ENCODE measurements at places on chromosomes 11 and 22.

GRCh38 chr11:2791139-2791520 lies 91.3 kb upstream of the KCNQ1OT1 start:
- peak; percentile 31 for DNase-seq

- DNase-seq: peak; percentile 22
Observed at GRCh38 chr11:85827748-85828639, 17.1 kb upstream of the SYTL2 start.

DNA sequence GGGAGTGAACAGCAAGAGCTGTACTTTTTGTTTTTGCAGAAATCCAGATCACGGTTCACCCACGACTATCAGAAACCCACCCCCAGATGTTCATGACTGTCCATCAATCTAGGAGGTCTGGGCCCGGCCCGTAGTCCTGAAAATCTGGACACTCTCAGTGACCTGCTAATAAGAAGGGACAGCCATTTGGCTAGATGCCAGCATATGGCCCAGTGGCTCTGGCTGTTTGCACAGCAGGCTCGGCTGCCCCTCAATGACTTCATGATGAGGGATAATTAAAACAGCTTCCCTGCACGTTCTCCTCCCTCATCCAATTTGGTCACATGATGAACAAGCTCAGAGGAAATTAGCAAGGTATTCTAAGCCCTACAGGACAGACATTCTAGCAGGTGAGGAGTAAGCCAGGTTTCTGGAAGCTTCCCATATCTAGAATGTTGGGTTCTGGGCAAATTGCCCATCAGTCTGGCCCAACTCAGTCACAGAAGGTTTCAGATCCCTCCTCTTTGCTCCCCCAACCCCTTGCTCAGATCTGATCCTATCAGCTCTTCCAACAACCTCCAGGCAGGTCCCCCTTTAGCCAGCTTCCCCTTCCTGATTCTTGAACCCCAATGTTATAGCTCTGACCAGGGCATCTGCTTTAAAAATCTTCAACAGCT lies 397.3 kb downstream of the SHANK2 start:
- DNase-seq: no peak

DNA sequence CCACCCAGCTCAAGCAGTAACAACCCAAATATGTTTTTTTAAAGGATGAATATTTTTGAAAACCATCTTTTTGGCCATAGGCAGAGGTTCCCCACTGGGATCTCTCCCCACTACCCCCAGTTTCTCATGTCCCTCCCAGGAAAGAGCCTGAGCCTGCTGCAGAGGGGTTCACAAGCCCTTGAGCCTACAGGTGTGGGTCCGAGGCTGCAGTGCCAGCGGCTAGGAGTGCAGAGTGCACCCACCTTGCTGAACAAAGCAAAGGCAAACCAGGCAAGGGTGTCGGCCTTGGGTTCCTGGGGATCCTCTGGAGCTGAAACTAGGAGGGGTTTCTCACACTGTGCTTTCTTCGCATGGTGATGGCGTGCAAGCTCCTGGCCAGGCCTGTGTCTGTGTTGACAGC lies 35.0 kb downstream of the GNAZ start:
- DNase-seq: no peak

- DNase-seq: no peak
Observed at GRCh38 chr11:76685237-76685636, 14.7 kb upstream of the LRRC32 start.

GRCh38 chr11:71236836-71237475 lies 15.4 kb downstream of the SHANK2 start:
- DNase-seq: no peak

DNA sequence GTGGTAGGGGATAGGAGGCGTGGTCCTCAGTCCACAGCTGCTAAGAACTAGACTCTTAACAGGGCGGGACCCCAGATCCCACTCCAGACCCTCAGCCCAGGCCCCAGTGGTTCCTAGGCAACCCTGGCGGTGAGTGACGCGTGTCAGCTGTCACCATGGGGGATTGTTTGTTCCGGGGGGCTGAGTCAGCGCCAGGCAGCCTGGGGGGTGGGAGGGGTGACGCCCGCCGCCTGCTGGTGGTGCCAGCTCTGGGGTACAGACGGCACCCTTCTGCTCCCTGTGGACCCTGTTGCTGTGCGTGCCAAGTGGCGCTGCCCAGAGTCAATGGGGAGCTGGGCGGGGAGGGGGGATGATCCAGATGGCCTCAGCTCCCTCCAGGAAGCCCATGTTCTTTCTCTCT lies 2.5 kb downstream of the CNIH2 start:
- DNase-seq: no peak

DNA sequence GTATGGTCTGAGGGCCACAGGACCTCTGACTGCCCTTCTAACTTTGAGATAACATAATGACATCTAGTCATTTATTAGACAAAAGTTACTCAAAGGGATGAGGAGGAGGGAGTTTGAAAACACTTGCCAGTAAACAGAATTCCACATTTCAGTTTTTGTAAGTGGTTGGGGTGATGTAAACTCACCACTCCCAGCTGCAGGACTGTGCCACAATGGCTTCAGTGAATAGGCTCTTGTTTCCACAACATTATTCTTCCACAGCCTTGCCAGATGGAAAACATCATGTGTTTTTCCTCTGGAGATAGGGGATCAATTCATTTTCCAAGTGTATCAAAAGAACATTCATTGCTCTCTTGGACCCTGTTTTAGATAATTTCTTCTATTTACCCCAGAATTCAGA lies 147.2 kb upstream of the BDNF start:
- no peak for DNase-seq

DNA sequence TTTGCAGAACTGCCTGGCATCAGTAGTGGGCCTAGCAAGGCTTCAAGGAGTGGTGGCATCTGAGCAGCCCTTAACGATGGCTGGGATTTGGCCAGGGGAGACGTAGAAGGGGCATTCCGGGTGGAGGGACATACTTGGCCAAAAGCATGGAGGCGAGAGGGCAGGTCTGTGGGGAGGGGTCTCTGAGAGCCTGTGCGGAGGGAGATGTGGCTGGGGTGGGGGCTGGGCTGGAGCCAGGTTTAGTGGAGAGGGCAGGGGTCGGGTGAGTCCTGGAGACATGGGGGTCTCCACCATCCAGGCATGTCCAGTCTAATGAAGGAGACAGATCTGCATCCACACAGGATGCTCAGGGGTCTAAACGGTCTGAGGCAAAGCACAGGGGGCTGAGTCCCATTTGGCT lies 34.4 kb upstream of the WNT11 start:
- DNase-seq: no peak

DNA sequence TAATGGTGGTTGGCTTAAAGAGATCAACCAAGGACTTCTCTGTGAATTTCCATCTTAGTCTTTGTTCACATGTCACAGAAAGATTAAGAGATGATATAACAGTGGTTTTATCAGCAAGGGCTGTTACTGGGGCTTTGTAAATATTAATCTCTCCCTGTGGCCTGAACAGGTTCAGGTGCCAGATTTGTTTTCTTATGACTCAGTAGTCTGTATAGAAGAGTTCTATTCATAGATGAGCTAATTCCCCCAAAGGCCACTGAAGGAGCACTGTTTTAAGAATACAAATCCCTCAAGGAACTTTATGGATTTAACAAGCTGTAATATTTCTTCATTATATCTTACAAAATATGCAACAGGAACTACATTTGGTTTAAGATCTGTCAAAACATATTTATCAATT lies 50.4 kb downstream of the TCP11L1 start:
- no peak for DNase-seq

- peak; percentile 33 for DNase-seq
Observed at GRCh38 chr22:41445129-41446056, 1.2 kb downstream of the TOB2 start.

DNA sequence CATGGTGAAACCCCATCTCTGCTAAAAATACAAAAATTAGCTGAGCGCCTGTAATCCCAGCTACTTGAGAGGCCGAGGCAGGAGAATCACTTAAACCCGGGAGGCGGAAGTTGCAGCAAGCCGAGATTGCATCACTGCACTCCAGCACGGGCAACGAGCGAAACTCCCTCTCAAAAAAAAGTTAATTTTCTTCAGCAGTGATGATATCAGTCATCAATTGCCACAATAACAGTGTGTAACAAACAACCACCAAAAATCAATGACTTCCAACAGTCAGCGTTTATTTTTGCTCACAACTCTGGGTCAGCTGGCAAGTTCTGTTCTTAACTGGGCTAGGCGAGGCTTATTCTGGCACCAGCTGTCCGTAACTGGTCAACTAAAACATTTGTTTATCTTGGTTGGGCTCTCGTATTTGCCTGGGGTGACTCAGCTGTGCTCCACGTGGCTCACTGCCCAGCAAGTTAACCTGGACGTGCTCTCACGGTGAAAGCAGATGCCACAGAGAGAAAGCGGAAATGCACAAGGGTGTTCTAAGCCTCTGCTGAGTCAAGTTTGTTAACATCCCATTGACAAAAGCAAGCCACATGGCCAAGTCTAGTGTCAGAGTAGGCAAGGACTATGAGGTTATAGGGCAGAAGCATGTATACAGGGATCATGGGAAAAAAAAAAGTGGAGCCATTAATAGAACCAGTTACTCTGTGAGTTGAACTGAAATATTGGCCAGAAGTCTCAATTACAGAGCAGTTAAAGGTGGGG lies 52.1 kb downstream of the LHFPL7 start:
- no peak for DNase-seq

DNA sequence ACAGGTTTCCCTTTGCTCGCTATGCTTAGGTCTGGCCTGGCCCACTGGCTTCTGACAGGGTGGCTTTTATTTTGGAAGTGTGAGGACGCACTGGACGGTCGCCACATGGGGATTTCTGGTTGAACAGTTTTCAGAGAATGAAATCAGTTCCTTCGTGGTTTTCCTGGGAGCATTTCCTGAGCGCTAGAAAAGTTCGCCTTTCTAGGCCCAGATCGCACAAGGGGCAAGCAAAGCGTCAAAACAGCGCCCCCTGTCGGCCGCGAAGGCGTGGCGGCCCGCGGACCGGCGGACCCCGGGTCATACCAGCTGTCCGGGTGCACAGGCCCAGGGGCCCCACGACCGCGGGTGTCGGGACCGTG lies 12.7 kb upstream of the CYP2R1 start:
- DNase-seq: peak; percentile 93

DNA sequence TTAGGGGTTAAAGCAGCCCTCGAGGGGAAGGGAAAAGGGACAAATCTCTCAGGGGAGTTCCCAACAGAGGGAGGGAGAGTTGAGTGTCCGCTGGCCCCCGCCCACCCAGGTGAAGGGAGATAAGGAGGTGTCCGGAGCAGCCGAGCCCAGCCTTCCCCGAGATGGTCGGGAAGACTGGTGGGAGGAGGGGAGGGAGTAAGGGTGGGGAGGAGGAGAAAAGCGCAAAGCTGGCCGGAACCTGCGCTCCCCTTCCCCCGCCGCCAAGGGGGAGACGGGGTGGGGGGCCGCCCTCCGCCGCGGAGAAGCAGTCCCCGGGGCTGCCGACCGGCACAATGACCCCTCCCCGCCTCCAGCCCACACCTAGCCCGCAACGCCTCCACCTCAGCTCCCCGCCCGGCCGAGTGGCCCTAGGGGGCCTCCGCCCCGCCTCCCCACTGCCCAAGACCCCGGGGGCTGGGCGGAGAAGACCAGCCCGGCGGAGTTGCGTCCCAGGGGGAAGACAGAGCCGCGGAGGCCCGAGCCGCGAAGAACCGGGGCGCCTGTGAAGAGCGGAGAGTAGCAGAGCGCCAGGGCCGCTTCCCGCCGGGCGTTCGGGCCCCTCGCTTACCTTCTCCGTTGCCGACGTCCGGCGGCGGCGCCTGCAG lies 479 bp downstream of the RSF1 start:
- peak; percentile 25 for DNase-seq

- DNase-seq: no peak
Observed at GRCh38 chr11:10503221-10503620, 37.8 kb downstream of the RNF141 start.

GRCh38 chr22:31629741-31630184 lies 32.3 kb downstream of the PISD start:
- no peak for DNase-seq

All from activated naive CD4-positive, alpha-beta T cell treated with anti-CD3 and anti-CD28 coated beads, Interleukin-2, amount 50 U/mL, for 72 hours (primary cell).